Putamen (tissue), 1 donor: ENCODE measurements at places on chromosomes 5 and 9.

- no peak for DNase-seq
Observed at GRCh38 chr5:152422081-152422480, 17.0 kb upstream of the NMUR2 start.

GRCh38 chr5:14958188-14958587, 86.6 kb upstream of the ANKH start:
- DNase-seq, result no peak

- no peak for DNase-seq
Observed at GRCh38 chr5:180599590-180599914, 8.3 kb upstream of the SCGB3A1 start.

DNA sequence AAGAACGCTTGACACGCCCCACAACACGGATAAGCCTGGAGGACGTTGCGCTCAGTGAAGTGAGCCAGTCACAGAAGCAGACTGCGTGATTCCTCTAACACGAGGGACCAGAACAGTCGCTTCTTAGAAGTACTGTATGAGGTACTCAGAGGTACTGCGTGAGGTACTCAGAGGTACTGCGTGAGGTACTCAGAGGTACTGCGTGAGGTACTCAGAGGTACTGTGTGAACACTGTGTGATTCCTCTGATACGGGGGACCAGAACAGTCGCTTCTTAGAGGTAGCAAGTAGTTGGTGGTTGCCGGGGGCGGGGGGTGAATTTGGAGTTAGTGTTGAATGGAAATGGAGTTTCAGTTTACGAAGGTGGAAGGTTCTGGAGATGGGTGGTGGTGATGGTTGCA, 5.8 kb downstream of the NDUFS6 start:
- no peak for DNase-seq

GRCh38 chr5:177328545-177329231, 17.0 kb upstream of the MXD3 start:
- DNase-seq, result no peak
